ENCODE measurements at places on chromosomes 3 and 15.

DNA sequence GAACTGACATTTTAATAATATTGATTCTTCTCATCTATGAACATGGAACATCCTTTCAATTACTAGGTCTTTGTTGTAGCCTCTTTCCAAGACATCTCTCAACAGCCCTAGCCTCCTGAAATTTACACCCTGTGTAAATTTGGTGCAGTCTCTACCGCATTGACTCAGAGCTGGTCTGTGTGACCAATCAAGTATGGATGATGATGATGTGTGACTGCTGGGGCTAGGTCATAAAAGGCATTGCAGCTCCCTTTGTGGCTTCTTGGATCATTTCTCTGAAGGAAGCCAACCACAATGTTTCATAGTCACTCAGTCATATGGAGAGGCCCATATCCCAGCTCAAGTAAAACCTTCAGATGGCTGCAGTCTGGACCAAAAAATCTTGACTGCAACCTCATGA is 62.1 kb upstream of the FAM3D start:
- no peak for DNase-seq

DNA sequence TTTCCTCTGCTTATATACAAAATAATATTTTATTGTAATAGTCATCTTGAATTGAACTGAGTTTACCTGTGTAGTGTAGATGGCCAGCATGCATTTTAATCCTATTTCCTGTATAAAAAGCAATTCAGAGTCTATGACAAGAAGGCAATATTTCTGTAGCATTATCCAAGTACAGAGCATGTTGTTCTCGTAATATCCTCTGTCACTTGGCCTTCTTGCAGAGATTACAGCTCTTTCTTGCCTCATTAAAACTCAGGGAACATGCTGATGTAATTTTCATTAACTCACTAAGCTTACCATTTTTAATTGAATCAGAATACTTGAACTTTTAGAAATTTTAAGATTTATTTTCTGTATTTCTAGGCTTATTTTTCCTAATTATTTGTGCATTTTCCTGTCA is 203.3 kb upstream of the AGTR1 start:
- DNase-seq = no peak

DNA sequence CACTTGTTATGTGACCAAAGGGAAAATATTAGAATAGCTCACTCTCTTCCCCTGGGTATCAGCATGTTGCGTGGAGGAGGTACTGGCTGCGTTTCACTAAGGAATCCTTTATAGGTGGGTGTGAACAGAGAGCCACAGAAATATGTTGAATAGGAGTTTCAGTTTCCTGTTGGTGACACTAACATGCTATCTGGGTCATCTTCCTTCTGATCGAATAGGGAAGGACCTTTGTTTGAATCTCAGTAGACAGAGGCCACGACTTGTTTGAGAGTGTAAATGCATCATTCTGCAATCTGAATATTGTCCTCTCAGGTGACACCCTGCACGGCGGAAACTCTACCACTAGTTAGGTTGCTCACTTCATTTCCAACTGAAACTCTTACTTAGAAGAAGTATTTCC is 157.9 kb upstream of the SLC2A2 start:
- DNase-seq = no peak

DNA sequence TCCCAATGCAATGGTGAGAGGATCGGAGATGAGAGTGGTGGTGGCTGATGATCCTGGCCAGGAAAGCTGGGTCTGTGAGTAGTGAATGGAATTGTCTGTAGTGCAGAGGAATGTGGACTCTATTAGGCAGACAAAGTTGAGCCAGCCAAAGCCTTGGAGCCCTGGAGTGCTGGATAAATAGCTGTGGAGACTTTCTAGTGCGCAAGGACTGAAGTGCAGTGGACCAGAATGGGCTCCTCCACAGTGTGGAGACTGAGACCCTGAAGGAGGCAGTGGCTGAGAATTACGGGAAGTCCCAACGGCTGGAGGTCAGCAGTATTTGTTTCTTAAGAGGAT is 874 bp downstream of the ZNF662 start:
- no peak for DNase-seq

- peak; percentile 26 for DNase-seq
Observed at GRCh38 chr3:124887177-124887931, at the start of gene ITGB5. Gene ITGB5, minus strand, starts transcription at chr3:124887365. Its CDS starts 365 bp downstream, at chr3:124887000.

DNA sequence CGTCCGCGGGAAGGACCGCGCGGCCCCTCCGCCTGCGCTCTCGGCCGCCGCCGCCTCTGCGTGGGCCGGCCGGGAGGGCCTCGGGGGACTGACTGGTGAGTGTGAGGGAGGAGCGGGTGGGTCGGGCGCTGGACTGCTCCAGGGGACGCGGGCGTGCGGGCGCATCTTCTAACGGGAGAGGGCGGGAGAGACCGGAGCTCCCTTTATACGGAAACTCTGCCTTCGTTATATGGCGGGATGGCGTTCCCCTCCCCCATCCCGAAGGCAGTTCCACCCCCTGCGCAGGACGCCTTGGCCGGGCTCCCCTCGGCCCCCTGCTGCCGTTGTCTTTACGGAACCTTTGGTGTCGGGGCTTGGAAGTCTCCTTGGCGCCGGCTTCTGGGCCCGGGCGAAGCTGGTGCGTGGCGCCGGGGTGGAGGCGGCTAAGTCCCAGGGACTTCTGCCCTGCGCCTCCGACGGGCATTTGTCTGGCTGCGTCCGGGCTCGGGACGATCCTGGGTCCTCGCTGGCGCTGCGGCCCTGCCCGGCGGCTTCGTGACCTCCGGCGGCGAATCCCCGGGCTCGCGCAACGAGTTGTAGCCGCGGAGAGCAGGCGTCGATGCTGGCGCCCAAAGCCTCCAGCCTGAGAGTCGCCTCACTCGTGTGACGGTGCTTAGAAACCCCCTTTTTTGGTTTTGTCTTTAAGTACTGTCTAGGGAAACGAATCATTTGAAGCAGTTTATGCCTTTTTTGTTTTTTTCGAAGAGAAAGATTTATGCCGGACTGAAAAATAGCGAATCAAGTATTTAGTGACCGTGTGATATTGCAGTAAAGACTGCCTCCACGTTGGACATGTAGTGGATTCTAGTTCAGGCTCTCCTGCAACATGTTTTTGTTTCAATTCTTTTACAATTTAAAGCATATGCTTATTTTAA is 623 bp downstream of the ZNF639 start:
- peak; percentile 84 for DNase-seq

GRCh38 chr3:16300881-16301359 is 35.9 kb downstream of the OXNAD1 start:
- DNase-seq = no peak

GRCh38 chr3:177624528-177625495 is 427.5 kb upstream of the TBL1XR1 start:
- DNase-seq = no peak

GRCh38 chr3:128992926-128993460 is 883 bp downstream of the CFAP92 start:
- no peak for DNase-seq

- DNase-seq = no peak
Observed at GRCh38 chr3:90092994-90093393, 985.6 kb downstream of the EPHA3 start.

DNA sequence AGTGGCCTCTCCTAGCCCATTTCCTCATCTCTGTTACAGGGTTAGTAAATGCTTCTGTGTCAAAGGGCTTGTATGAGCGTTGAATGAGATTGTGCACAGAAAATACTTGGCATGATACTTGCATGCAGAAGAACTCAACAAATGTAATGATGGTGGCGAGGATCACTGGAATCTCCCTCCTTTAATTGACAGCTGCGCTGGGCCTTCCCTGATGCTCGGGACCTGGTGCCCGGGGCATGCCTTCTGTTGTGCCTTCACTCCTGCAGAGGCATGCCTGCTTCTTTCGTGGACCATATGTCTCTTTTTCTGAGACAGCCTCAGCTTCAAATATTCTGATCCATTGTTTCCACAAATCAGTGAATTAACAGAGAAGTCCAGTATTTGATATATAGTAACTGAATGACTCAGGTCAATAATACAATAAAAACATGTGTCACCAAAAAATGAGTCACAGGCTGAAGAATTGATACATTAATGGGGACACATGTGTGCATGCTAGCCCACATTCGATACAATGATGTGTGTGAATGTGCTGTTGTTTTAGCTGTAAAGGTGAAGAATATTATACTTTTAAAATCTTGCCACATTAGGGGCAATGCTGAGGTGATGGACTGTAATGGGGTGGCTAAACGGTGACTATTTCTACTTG is 243.3 kb upstream of the TBL1XR1 start:
- DNase-seq = no peak

DNA sequence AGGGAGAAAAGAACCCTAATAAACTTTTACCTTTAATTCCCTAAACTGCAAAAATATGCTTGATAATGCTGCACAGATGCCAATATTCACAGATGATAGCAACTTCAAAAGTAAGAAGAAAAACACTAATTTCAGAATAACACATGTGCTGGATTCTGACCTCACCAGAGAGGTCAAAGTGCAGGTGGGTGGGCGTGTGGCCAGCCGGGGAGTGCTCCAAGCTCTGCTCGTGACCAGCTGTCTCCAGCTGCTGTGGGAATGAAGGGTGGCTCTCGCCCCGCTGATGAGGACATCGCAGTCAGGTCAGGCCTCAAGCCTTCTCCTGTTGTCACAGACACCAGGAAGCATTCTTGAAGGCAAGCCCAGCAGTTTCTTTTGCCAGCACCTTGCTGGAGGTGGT is 57.1 kb downstream of the ADAMTS17 start:
- DNase-seq = no peak

DNA sequence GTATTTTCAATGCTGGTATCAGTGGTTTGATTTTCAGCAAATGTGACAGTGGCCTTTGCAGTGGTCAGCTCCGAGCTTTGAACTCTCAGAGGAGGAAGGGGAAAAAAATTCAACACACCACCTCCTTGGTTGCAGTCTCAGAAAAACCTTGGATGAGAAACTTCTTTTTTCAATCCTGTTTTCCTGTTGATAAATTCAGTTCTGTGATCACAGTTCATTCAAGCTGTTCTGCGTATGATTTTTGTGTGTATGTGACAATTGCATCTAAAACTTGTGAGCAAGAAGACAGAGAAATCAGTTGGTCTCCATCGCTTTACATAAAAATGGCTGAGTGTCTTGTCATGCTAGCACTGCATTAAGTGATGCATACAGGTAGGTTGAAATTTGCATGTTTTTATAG is 19.2 kb downstream of the ZBTB38 start:
- no peak for DNase-seq

DNA sequence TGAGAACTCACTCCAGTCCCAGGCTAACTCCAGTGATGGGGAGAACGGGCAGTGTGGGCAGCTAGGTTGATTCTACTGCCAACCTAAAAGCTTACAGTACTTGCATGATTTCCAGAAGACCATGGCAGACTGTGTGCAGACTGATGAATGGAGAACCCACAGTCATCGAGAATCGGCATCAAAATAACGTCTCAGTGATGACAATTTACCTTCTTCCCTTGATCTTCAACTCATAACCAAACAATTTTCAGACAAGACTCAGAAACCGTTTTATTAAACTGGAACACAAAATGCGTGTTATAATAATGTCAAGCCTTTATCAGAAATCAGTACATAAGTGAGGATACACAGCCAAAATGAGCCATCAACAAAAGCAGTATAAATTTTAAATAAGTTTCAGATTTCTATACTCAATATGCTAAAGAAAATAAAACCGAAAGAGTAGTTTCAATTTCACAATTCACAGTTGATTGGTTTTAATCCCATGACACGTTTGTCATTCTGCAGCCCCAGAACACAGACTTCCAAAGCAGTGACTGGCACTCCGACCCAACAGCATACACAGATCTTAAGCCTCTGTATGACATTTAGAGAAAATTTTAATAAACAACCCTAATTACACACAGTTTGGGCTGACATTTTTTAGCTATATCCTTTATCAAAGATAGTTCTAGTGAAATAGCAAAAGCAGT is 54.5 kb downstream of the ZMAT3 start:
- no peak for DNase-seq

GRCh38 chr3:52433328-52433995 is 11.4 kb downstream of the SEMA3G start:
- DNase-seq = no peak

- DNase-seq = no peak
Observed at GRCh38 chr3:139380575-139380974, 8.9 kb downstream of the COPB2 start.

DNA sequence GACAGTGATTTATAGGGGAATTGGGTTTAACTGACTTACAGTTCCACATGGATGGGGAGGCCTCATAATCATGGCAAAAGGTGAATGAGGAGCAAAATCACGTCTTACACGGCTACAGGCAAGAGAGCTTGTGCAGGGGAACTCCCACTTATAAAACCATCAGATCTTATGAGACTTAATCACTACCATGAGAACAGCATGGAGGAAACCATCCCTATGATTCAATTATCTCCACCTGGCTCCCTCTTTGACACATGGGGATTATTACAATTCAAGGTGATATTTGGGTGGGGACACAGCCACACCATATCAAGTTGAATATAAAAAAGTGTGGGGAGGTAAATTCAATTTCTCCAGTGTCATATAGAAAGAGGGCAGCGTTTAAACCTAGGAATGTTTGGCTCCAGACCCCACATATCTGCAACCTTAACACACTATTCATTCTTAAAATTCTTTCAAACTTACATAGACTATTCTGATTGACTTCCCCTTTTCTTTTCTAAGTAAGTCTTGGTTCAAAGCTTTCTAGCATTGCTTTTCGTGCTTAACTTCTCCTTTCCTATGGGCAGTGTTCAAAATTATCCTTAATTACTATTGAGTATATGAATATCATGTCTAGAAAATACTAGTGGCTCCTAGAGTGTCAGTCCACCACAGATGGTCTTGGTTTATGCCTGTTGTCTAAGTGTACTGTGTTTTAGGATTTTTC is 446.7 kb upstream of the GBE1 start:
- DNase-seq = no peak
